Neural progenitor cell (in vitro differentiated cells): ENCODE measurements at places on chromosomes 16 and 17. TPM values are rescaled to one million over a fixed set of nuclear protein-coding genes. Genes with fewer than 3 reads are reported as not detected.

GRCh38 chr17:82914375-82914774, 74.6 kb upstream of the ZNF750 start:
- no peaks in the 10 kb centered on the region for H3K27me3 ChIP-seq
- DNase-seq = no peak
- H3K4me3 ChIP-seq = no peak overlapping the region
- no peaks in the 10 kb centered on the region for H3K4me1 ChIP-seq
- no peaks in the 10 kb centered on the region for H3K36me3 ChIP-seq
- H3K27ac ChIP-seq = no peak overlapping the region

The SLC16A11 gene
- total RNA-seq = not detected in 2 replicates

The TTYH2 gene
- 3.2 and 5.8 TPM in 2 replicates for total RNA-seq

The KRTAP4-9 gene
- not detected in 2 replicates for total RNA-seq

The PLEKHG4 gene
- 4.0 and 6.2 TPM in 2 replicates for total RNA-seq

The CD7 gene
- 0.62 TPM in 1 of 2 replicates, not detected in the other for total RNA-seq

DNA sequence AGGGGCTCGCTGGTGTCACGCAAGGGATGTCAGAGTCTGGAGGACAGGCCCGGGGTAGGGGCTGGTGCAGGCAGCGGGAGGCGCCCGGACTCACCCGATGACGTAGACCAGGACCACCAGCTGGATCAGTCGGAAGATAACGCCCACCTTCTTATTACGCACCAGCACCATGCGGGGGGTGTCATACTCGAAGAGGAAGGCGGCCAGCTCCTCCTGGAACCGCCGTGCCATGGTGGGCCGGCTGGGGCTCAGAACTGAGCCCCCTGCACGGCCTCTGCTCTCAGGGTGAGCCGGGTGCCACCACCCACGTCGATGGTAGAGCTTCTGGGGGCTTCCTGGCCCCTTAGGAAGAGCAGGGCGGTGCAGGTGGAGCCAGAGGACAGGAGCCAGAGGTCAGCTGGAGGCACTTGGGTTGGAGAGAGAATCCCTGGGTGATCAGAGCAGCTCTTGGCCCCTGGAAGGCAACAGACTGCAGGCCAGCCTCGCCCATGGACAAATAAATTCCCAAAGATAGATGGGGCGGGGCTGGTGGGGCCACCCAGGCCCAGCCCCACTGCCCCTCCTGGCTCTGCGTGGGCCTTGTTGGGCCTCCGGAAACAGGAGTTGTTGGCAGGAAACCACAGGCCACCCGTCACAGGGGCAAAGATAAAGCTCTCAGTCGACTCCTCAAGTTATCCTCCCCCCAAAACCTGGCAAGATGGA, at the start of gene P2RX1:
P2RX1 (minus strand) TSS at position 471 of the 702 bp plus-strand sequence; CDS start at position 231, 240 bp downstream.
- no peak within 1 kb of the TSS for H3K27ac ChIP-seq
- H3K4me1 ChIP-seq = no peaks in the 10 kb centered on the region
- no peaks in the 10 kb centered on the region for H3K27me3 ChIP-seq
- H3K36me3 ChIP-seq = no peaks in the 10 kb centered on the region

DNA sequence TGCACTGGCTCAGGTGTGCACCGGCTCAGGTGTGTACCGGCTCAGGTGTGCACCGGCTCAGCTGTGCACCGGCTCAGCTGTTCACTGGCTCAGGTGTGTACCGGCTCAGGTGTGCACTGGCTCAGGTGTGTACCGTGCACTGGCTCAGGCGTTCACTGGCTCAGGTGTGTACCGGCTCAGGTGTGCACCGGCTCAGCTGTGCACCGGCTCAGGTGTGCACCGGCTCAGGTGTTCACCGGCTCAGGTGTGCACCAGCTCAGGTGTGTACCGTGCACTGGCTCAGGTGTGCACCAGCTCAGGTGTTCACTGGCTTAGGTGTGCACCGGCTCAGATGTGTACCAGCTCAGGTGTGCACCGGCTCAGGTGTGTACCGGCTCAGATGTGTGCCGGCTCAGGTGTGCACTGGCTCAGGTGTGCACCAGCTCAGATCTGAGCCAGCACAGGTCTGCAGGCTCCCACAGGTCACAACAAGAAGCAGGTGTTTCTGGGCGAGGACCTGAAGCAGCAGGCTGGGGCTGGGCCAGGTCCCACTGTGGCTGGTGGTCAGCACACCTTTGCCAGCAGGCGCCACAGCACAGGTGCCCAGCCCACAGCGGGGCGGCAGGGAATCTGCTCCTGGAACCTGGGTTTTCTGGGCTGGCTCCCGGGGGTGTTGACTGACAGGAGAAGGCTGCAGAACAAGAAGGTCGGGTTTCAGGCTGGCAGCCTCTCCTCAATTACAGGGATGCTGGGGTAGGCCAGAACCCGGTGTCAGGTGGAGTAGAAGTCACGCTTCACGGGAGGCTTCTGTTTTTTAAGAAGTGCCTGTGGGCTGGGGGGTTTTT, 17.2 kb downstream of the METRNL start:
- no peaks in the 10 kb centered on the region for H3K27me3 ChIP-seq
- H3K27ac ChIP-seq = no peak overlapping the region
- DNase-seq = no peak
- H3K36me3 ChIP-seq = no peaks in the 10 kb centered on the region

The ARL5C gene
- not detected in 2 replicates for total RNA-seq

DNA sequence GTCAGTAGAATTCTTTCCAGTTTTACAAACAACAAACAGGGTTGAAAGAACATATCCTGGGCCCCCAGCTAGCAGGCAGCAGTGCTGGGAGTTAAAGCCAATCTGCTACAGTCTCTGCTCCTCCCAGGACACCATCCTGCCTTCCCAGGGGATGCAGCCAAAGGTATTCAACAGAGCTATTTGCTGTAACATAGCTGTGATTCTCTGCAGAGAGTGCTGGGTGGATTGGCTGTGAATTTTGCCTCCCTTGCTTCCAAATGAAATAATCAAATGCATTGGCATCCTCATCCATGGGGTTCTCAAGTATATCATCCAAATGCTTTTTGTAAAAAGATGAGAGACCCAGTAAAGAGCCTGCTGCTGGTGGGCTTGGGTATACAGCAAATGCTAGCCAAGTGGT, 124.3 kb downstream of the NPIPB5 start:
- no peaks in the 10 kb centered on the region for H3K4me1 ChIP-seq
- H3K4me3 ChIP-seq = no peak overlapping the region
- no peaks in the 10 kb centered on the region for H3K27me3 ChIP-seq

The CES1 gene
- total RNA-seq = 0.34 TPM in 1 of 2 replicates, not detected in the other

The TMEM100 gene
- 0.59 and 1.2 TPM in 2 replicates for total RNA-seq

The DCTN5 gene
- total RNA-seq = 35.7 and 40.3 TPM in 2 replicates

The SLC16A6 gene
- total RNA-seq = 0.09 and 0.19 TPM in 2 replicates

The HS3ST3A1 gene
- total RNA-seq = 3.0 and 8.4 TPM in 2 replicates

GRCh38 chr17:179066-179432, 2.4 kb downstream of the DOC2B start:
- peaks cover 12% of the 10 kb centered on the region for H3K4me1 ChIP-seq
- H3K27ac ChIP-seq = no peak overlapping the region
- H3K27me3 ChIP-seq = peaks cover 75% of the 10 kb centered on the region
- no peak for DNase-seq
- H3K36me3 ChIP-seq = no peaks in the 10 kb centered on the region
- H3K4me3 ChIP-seq = no peak overlapping the region

GRCh38 chr16:56298116-56298515, 106.8 kb downstream of the GNAO1 start:
- DNase-seq = no peak
- peaks cover 53% of the 10 kb centered on the region for H3K4me1 ChIP-seq
- H3K36me3 ChIP-seq = no peaks in the 10 kb centered on the region
- H3K27ac ChIP-seq = no peak overlapping the region
- H3K4me3 ChIP-seq = no peak overlapping the region
- H3K27me3 ChIP-seq = no peaks in the 10 kb centered on the region

GRCh38 chr17:28528327-28529012, 22.3 kb downstream of the FOXN1 start:
- no peaks in the 10 kb centered on the region for H3K27me3 ChIP-seq
- DNase-seq = peak; percentile 71
- no peaks in the 10 kb centered on the region for H3K36me3 ChIP-seq
- H3K27ac ChIP-seq = no peak overlapping the region

DNA sequence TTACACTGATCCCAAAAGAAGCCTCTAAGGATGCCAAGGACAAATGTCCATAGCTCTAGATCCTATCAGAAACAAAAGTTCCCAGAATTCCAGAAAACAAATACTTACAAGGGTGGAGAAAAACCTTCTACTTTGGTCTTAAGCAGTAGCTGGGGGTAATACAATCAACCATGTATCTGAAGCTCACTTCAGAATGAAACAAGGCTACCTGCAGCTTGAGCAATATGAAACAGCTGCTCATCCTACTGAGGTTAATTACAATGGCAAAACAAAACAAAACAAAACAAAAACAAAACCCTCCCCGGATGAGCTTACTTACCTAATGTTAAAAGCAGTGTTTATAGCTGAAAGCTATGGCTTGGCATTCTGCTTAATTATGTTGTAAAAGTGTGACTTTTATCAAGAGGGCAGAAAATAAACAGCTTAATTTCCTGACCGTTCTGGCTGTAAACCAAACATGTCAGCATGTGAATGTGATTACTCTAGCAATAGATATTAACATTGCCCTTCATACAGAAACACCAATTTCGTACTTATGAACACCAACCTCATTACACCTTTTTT, 10.5 kb downstream of the PDZD9 start:
- H3K36me3 ChIP-seq = no peaks in the 10 kb centered on the region
- H3K27ac ChIP-seq = no peak overlapping the region
- DNase-seq = no peak
- no peak overlapping the region for H3K4me3 ChIP-seq
- peaks cover 6% of the 10 kb centered on the region for H3K4me1 ChIP-seq

- no peak for DNase-seq
- no peak overlapping the region for H3K27ac ChIP-seq
- H3K4me1 ChIP-seq = peaks cover 24% of the 10 kb centered on the region
- H3K27me3 ChIP-seq = no peaks in the 10 kb centered on the region
- no peak overlapping the region for H3K4me3 ChIP-seq
- H3K36me3 ChIP-seq = peaks cover 9% of the 10 kb centered on the region
Observed at GRCh38 chr17:21034340-21035235, 8.2 kb downstream of the USP22 start.

DNA sequence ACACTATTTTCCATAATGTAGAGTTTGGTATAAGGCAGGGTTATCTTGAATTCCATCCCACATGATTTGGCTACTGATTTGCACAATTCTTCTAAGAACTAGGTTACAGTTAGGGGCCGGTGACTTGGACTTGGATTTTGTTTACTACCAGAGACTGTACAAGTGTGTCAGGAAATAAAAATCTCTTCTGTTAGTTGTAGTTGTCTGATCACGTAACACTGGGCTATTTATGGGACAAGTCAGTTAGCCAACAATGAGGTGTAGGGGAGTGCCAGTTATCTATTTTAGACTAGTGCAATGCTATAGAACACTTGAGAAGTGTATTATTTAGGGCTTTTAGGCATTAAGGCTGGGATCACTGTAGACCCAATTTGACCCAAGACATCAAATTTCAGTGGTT, 39.7 kb upstream of the GHDC start:
- no peaks in the 10 kb centered on the region for H3K27me3 ChIP-seq
- H3K27ac ChIP-seq = no peak overlapping the region
- H3K4me1 ChIP-seq = no peaks in the 10 kb centered on the region
- H3K36me3 ChIP-seq = peaks cover 4% of the 10 kb centered on the region

DNA sequence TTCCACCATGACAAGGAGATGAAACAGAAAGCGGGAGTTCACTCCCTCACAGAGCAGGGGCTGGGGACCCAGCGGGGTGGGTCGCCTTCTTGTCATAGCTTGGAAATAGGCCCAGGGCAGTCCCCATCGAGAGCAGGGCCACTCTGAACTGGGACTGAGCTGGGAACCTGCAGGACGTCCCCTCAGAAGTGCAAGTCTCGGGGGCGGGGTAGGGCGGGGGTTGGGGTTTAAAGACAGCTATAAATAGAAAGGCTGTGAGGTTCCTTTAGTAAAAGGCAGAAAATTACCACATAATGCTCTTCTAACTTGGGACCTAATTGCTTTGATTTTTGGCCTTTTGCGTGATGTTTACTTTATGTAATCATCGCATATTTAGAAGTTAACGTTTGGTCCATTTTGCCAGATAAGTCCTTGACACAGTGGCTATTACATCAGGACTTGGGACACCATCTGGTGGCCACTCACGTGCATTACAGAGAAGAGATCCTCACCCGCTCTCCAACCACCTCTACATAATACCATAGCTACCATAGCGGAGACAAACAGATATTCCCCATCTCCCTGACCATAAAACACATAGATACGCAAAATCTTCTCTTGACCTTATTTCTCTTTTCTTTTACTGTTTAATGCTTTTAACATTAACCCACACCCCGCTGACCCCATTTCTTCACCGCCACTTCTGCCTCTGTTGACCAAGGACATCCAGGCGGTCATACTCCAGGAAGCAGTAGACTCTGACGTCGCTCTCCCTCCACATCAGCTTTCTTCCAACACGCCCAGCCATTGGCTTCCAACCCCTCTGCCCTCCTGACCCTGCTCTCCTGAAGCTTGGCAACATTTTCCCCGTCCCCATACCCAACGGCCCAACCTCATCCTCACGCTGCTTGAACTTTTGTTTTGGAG, 27.5 kb upstream of the PIK3R6 start:
- no peaks in the 10 kb centered on the region for H3K27me3 ChIP-seq
- no peaks in the 10 kb centered on the region for H3K36me3 ChIP-seq
- peak overlapping the region; percentile 19 for H3K4me3 ChIP-seq
- no peak overlapping the region for H3K27ac ChIP-seq
- peak; percentile 75 for DNase-seq
- peaks cover 13% of the 10 kb centered on the region for H3K4me1 ChIP-seq

DNA sequence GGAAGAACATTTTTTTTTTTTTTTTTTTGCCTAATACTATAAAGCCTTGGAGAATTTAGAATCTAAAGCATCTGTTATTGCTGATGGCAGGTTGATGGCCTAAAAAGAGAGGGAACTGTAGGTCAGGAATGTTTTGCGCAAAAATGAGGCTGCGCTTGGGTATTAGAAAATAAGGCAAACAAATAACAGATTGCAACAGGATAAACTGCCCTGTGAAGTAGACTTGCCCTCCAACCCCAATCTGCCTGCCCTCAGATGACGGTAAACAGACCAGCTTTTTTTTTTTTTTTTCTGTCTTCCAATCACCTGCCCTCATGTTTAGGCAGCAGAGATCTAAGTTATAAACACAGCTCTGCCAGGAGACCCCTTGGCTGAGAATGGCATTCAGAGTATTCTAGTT, 3.8 kb upstream of the DHX8 start:
- H3K4me3 ChIP-seq = no peak overlapping the region
- no peak for DNase-seq
- H3K4me1 ChIP-seq = peaks cover 5% of the 10 kb centered on the region
- no peaks in the 10 kb centered on the region for H3K36me3 ChIP-seq
- no peak overlapping the region for H3K27ac ChIP-seq
- H3K27me3 ChIP-seq = no peaks in the 10 kb centered on the region

The SLC5A10 gene
- not detected in 2 replicates for total RNA-seq

- DNase-seq = peak; percentile 72
- H3K27ac ChIP-seq = no peak overlapping the region
- peaks cover 3% of the 10 kb centered on the region for H3K4me1 ChIP-seq
Observed at GRCh38 chr17:17570140-17570797, 21.2 kb downstream of the PEMT start.

DNA sequence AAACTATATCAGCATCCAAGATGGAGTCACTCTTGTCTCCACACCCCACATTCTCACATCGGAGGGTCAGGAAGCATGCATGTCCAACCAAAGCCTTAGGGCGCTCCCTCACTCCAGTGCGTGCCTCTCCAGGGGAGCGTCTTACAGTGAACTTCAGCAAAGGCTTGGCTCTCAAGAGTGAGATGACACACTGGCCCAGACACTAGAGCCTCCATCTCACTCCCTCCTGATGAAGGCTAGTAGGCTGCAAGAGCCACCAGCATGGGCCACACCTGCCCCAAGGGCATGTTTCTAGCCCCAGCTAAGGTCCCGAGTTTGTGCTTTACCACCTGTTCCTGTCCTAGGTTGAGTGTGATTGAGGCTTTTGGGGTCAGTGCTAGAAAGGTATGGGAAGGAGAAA, 40.5 kb downstream of the BEAN1 start:
- H3K27me3 ChIP-seq = peaks cover 6% of the 10 kb centered on the region
- no peaks in the 10 kb centered on the region for H3K36me3 ChIP-seq
- H3K27ac ChIP-seq = no peak overlapping the region
- H3K4me1 ChIP-seq = no peaks in the 10 kb centered on the region
- H3K4me3 ChIP-seq = no peak overlapping the region
- DNase-seq = no peak

The MYH11 gene
- total RNA-seq = 0.07 and 0.25 TPM in 2 replicates
